NT2/D1 (cell line): ENCODE measurements at places on chromosomes 4 and X.

GRCh38 chr4:149121023-149121404 is 678.8 kb upstream of the NR3C2 start:
- DNase-seq, result no peak

DNA sequence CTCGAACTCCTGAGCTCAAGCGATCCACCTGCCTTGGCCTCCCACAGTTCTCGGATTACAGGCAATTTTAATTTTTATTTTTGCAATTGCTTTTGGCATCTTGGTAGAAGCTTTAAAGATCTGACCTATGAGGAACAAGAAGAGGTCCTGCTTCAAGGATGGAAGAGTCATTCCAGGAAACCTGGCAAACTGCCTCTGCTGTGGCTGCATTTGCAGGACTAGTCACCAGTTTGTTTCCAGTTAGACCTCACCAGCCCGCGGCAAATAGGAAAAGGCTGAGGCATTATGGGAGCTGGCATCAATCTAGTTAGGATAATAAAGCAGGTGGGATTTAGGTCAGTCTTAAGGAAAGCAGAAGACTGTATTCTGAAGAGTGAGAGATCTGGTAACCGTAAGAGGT is 51.9 kb upstream of the LAS1L start:
- no peak for DNase-seq

- DNase-seq, result no peak
Observed at GRCh38 chr4:95465010-95465409, 83.8 kb downstream of the UNC5C start.

DNA sequence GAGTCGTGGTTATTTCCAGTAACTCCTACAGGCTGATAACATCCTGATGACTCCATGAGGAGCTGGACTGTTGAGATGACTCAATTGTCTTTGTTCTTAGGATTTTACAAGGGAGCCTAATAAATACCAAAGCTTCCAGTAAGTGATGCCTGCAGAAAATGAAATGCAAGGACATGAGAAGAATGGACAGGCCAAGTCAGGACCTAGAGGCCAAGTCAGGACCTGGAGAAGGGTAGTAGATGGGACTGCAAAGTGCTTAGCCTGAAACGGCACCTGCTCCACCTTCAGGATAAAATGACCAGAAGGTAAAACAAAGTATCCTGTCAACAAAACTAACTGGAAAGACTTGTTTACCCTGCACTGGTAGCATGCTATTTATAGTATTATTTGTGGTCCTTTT is 6.4 kb upstream of the SLC10A6 start:
- DNase-seq, result no peak

DNA sequence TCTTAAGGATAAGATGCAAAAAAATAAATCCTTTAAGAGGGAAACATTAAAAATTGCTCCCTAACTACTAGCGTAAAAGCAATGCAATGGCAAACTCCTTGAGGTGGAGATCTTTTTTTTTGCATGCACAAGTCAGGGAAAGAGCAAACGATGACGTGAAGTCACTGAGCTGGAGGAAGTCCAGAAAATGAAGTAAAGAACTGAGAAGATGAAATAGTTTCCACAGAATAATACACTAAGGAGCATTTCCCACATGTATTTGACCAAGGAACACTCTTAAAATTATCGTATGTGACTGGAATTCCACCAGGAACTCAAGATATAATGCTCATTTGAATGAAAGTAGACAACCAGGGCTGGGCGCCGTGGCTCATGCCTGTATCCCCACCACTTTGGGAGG is 21.0 kb upstream of the DOCK11 start:
- no peak for DNase-seq

DNA sequence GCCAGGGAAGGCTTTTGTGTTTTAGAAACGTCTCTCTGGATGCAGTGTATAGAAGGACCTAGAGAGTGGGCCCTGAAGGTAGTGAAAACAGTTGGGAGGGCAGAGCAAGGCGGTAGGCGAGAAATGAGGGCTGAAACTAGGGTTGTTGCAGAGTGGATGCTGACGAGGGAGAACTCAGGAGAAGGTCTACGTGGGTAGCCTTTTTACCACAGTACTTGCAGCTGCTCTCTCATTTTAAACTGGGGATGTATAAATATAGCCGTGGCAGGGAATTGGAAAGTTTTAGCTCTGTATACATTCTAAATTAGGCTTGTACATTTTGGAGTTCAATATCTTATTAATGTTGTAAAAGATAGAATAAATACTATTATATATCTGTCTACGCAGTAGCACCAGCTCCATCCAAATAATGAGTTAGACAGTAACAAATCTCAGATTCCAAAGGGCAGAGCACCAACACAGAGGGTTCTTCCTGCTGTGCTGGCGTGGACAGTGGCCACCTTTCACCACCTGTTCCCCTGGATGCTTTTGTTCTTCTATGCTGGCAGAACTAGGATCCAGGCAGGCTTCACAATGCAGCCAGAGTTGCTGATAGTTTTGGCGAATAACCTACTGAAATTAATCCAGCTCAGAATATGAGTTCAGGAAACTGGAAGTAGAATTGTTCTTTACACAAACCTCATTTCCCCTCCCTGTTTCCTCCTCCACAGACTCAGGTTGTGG is 31.7 kb downstream of the CCNG2 start:
- no peak for DNase-seq

- DNase-seq, result no peak
Observed at GRCh38 chr4:63556332-63556731, 852.9 kb downstream of the TECRL start.
